ENCODE measurements at places on chromosomes 2 and 18. TPM values are rescaled to one million over a fixed set of nuclear protein-coding genes. Genes with fewer than 3 reads are reported as not detected.

DNA sequence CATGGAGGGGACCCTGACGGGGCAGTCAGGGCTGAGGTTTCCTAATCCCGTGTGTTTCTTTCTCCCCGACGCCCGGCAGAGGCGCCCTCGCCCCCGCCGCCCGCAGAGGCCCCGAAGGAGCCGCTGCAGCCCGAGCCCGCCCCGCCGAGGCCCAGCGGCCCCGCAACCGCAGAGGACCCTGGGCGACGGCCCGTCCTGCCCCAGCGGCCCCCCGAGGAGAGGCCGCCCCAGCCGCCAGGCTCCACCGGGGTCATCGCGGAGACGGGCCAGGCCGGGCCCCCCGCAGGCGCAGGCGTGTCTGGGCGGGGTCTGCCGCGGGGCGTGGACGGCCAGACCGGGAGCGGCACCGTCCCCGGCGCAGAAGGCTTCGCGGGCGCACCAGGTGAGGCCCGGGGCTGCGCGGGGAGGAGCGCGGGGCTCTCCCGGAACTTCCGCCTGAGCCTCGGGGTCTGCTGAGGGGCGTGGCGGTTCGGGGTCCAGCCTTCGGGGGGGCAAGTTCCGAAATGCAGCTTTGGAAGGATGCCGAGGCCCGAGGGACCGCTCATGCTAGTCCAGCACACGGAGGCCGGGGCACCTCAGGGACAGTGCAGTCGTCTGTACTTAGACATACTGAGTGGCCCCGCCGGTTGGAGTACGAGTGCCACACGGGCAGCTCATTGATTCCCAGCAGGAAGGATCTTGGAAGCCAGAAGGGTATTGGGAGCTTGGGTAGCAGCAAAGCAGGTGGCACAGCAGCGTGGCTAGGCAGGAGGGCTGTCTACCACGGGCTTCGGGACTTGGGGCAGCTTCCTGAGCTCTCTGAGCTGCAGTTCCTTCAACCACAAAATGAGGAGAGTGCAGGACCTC lies 60.1 kb downstream of the EMILIN2 start:
- DNase-seq = peak; percentile 23

DNA sequence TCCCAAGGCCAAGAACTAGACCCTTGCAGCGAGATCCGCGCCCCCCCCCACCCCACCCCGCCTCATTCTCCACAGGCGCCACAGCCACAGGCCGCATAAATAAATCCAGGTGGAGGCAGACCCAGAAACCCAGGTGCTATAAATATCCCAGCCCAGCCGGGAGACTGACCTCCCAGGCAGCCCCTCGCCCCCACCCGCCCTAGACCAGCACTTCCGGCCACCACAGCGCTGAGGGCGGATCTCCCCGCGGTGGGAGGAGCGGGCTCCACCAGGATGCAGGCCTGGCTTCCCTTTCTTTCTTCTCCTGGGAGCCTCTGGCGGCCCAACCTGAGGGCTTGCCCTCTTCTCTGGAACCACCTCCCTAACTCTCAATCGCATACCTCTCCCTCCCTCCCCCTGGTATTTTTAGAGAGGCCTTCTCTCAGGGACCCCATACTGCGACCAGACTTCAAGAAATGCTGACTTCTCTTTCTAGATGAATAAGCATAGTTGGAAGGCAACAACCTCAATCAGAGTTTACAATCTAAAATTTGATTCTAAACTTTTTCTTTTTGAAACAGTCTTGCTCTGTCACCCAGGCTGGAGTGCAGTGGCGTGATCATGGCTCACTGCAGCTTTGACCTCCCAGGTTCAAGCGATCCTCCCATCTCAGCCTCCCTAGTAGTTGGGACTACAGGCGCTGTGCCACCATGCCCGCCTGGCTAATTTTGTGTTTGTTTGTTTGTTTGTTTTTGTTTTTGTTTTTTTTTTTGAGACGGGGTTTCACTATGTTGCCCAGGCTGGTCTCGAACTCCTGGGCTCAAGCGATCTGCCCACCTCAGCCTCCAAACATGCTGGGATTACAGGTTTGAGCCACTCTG lies 55.0 kb downstream of the PKDCC start:
- peak; percentile 50 for DNase-seq

DNA sequence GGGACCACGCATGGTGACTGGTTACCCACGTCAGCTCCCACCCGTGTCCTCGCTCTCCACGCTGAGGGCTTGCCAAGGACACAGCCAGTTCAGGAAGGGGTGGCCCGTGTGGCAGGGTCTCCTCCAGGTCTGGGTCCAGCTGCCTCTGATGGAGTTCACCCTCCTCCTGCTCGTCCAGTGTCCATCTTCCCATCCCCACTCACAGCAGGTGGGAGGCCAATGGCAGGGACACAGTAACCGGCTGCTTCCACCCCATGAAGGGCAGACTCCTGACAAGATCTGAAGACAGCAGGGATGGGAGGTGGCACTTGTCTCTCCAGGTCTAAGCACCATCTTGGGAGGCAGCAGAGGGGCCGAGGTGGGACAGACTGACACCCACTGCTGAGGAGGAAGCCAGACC lies 106.4 kb downstream of the NDUFA10 start:
- no peak for DNase-seq

GRCh38 chr2:227789803-227790202 lies 23.8 kb upstream of the CCL20 start:
- DNase-seq = no peak

DNA sequence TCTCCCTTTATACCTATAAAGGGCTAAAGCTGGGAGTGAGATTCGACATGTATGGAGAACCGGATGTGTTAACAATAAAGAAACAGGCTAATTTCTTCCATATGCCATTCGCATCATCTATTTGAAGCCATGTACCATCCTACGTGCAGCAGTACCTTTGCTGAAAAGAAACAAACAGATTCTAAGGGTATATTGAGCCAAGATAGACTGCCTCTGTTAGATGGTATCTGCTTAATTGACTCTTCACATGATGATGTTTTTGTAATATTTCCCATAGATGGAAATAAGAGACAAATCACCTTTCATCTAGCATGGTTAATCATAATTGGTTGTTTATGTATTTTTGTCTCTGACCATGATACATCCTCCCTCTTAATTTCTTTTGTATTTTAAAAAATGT lies 32.1 kb upstream of the PAX3 start:
- no peak for DNase-seq

DNA sequence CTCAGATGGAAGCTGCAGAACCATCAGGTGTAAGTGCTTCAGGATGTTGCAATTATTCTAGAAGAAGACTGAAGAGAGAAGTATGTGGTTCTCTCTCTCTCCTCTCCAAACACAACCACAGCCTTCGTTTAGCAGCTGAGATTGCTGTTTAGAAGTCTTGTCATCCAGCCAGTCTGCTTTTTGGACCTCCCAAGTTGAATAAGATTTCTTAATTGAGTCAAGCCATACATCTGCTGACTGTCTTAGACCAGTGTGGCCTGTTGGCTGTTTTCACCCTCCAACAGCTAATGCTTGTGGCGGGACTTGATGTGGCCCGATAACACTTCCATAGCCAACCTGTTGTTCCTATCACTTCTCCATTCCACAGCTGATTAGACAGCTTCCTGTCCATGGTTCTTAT lies 91.3 kb upstream of the TMEM17 start:
- no peak for DNase-seq

- DNase-seq = no peak
These were observed 63.5 kb upstream of the RASGRP3 start for GRCh38 chr2:33412920-33413319.

DNA sequence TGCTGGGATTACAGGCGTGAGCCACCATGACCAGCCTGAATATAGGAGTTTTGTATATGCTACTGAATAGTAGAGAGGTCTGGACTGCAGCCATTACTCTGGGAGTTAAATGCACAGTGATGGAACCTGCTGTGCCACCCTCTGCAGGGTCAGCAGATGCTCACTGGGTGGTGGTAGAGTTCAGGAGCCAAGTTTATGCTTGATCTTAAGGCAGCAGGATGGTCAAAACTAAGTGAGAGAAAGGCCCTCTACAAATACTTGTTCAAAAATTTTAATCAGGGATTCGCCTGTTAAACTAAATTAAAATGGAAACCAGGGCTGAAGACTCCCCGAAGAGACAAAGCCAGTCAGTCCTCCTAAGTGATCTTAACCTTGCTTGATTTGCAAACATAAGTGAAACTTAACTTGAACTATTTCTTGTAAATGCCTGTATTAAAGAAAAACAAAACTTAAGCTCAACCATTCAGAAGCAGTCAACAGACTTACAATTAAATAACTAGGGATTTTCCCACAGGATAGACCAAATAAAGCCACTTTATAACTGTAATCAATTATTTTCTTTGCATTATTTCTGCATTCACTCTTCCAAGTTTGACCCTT lies 4.2 kb upstream of the WDFY1 start:
- DNase-seq = no peak

- DNase-seq = no peak
These were observed 71.6 kb upstream of the ATG16L1 start for GRCh38 chr2:233179848-233180366.

- DNase-seq = no peak
These were observed 11.7 kb upstream of the SCRN3 start for GRCh38 chr2:174383796-174384195.

DNA sequence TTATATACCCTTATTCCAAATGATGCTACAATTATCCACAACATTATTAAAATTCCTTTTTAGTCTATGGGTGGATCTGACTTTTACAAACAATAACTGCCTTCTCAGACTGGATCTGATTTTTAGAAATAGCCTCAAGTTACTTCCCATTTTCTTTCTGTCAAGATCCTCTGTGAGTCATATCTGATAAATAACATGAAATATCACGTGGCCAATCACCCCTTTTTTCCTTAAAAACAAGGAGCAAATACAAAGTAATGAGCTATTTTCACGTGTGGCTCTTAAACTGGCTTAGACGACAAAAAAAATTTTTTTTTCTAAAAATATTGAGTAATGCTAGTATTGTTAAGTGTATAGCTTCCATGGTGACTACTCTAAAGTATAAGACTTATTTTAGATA lies 6.7 kb downstream of the PELI1 start:
- DNase-seq = no peak

GRCh38 chr2:3423492-3424170 lies 44.1 kb downstream of the TRAPPC12 start:
- DNase-seq = peak; percentile 84

DNA sequence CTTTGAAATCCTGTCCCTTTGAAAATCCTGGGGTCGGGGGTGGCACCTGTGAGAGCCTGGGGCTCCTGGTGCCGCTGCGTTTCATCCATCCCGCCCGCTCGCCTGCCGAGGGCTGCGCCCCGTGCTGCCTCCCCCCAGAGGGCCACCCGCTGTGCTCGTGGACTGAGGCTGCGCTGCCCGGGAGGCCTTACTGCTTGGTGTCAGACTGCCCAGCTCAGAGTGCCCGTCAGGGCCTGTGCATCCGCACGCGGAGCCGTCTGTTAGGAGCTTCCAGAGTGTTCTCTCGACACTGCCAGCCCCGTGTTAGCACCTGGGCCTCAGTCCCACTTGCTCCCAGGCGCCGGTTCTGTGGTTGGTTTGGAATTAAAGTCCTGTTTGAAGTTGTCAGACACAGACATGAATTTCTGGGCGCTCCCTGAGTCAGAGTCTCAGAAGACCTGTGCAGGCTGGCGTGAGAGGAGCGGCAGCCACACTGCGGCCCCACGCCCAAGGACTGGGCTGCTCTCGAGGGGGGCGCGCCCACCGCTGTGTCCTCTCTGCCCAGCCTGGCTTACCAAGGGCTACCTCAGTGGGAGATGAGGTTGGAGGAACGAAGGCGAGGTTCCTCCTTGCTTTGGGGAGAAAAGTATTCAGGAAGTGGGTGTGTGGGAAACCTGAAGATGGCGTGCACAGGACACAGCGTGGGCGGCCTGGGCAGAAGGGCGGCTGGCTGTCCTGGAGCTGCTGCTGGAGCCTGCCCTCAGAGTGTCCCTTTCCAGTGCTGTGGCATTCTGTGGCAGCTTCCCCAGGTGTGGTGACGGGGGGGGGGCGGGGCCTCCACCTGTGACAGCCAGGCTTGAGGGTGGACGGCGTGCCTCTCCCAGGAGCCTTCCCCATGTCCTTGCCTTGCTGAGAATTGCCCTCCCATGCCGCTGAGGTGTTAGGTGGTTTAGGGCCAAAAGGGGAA lies 14.1 kb downstream of the DTYMK start:
- no peak for DNase-seq

GRCh38 chr2:9244985-9245544 lies 38.5 kb downstream of the ASAP2 start:
- DNase-seq = no peak

DNA sequence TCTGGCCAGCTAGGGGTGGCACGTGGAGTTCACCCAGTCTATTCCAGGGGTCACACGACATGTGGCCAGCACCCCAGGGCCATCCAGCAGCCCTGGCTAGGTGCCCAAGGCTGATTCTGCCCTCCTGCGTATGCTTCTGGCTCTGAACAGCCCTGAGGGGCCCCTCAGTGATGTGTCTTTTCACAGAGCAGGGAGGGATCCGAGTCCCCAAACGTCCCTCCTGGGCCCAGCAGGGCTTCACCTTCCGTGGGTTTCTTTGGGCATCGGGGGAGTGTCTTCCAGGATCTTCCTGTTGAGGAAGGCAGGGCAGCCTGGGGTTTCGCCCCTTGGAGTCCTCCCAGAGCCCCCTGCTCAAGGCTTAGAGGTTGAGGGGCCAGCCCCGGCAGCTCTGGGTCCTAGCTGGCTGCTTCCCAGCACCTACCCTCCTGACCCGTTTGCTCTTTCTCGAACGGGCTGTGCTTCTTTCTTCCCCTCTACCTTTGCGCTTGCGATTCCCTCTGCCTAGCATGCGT lies 165.9 kb downstream of the DYSF start:
- no peak for DNase-seq

DNA sequence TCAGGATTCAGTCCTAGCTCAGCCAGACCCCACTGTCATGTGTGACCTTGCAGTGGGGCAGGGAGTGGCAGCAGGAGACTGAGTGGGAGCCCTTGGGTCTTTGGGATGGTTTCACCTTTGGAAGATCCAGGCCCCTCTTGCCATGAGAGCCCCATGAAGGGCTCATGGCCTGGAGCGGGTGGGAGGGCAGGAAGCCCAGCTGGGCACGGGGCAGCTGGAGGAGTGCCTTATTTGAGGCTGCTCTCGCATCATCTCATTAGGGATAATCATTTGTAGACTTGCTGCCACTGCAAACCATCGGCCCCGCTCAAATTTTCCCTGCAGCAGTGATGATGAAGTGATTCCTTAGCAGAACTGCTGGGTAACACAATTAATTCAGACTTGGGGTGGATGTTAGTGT lies 73.9 kb downstream of the TGOLN2 start:
- DNase-seq = no peak

DNA sequence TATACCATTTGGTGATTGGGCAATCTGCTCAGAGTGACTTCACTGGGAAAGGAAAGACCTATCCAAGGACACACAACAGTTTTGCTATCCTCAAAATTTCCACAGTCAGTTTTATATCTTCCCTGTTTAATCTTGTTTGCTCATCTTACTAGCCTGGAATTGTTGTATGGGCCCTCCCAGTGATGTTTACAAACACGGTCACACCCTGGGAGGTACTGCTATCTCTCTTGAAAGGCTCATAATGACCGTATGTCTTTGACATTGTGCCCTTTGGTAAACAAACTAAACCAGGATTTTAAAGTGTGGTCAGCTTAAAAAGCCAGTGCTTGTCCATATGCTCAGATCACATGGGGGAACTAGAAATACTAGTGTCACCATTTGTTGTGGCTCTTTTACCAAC lies 277.0 kb downstream of the CDH2 start:
- DNase-seq = no peak

Gene CLEC4F
- total RNA-seq = not detected

Gene SGPP2
- not detected for total RNA-seq

Gene NOL4
- total RNA-seq = 0.63 TPM

Gene AMER3
- 1.4 TPM for total RNA-seq

Gene SPC25
- 39.3 TPM for total RNA-seq

Gene CKAP2L
- total RNA-seq = 31.3 TPM

Gene C2orf15
- 0.23 TPM for total RNA-seq

Gene LIMS3
- total RNA-seq = 1.2 TPM

Gene MAP2
- 123 TPM for total RNA-seq

Gene RAB27B
- 0.44 TPM for total RNA-seq

Gene GALR1
- not detected for total RNA-seq

Gene PIGN
- 24.1 TPM for total RNA-seq

Gene NPAS2
- total RNA-seq = 2.6 TPM

Measured in neural crest cell (in vitro differentiated cells).